ENCODE measurements at places on chromosomes 1 and 21.
A peak's percentile ranks its signal among the peaks of the same experiment; 100 is the strongest.

DNA sequence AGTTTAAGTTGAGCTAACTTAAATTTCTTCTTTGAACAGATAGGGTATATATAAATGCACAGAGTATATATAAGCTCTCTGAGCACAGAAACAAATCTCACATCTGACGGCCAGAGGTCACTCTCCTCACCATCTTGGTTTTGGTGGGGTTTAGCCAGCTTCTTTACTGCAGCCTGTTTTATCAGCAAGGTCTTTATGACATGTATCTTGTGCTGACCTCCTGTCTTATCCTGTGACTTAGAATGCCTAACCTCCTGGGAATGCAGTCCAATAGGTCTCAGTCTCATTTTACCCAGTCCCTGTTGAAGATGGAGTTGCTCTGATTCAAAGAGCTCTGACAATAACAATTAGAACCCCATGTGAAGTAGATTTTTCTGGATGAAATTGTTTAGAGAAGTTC, 1.6 kb upstream of the MOV10 start:
- DNase-seq: no peak

- no peak for DNase-seq
These were observed 69.6 kb upstream of the OLIG2 start for GRCh38 chr21:32956061-32956656.

DNA sequence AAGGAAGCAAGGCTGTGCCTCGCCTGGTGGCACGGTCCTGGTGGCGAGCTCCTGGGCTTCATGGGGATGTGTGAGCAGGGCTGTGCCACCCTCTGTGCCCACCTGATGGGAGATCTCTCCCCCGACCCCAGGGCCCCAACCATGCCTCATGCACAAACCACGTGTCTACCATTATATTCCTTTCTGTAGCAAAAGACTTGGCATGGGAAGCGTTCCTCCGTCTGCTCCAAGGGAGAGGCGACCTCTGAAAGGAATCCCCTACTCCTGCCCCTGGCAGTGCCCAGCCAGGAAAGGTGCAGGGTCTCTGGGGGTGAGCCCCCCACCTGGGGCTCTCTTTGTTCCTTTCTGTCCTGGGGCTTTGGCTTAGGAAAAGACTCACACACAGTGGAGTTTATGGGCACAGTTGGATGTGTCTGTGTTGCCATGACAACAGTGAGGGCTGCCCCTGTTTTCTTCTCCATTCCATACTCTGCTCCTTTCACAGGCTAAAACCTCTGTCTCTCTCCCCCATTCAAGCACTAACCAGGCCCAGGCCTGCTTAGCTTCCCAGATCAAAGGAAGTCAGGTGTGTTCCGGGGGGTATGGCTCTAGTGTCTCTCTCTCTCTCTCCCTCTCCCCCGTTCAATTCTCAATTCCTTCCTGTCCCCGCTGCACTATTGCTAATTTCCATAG, 21.4 kb upstream of the LRRN2 start:
- DNase-seq: no peak

DNA sequence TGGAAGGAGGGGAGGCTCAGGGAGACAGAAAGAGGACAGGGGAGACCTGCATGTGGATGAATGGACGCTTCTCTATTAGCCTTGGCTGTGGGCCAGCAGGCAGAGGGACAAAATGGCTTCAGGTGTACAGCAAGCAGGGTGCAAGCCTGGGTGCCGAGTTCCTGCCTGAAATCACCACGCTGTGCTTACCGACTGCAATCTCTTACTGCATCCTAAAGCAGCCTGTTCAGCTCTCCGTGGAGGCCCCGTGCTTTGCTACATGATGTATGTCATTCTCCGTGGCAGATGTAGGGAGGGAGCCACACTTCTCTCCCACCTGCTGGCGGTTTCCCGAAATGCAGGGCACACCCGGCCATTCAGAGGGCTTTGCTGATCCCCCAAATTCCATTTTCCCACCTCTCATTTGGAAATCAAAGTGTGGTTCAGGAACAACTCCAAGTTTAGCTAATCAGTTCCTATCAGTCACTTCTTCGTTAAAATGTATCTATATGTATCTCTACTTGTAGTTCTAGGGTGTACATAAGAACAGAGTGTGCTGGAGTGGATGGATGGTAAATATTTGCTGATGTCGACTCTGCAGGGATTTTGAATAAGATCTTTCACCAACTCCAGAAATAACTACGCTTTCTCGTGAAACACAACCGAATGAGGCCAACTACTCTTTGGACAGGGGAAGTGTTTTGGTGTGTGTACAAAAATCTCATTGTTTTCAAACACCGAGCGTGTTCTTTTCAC, 122.3 kb upstream of the BACE2 start:
- DNase-seq: no peak

GRCh38 chr1:155688324-155689080, at the start of gene YY1AP1:
YY1AP1 (minus strand) TSS chr1:155688774; CDS start chr1:155680436, 8,338 bp downstream.
- DNase-seq: peak; percentile 94

DNA sequence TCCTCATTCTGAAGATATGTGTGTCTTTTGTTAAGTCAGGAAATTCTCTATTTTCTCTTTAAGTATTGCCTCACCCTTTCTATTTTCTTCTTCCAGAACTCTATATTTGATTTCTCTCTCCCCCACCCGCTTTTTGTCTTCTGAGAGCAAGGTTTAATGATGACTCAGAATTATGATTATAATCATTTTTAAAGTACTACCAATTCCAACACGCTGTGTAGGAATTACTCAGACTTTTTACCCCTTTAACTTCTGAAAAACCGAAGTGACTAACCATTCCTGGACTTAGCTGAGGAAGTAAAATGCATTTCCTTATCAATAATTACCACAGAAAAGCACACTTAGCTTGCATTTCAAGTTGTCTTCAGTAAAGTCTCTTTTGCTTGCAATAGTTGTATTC, 20.8 kb upstream of the SCYL3 start:
- DNase-seq: no peak

- DNase-seq: no peak
These were observed 134.5 kb upstream of the PKN2 start for GRCh38 chr1:88549536-88549935.

DNA sequence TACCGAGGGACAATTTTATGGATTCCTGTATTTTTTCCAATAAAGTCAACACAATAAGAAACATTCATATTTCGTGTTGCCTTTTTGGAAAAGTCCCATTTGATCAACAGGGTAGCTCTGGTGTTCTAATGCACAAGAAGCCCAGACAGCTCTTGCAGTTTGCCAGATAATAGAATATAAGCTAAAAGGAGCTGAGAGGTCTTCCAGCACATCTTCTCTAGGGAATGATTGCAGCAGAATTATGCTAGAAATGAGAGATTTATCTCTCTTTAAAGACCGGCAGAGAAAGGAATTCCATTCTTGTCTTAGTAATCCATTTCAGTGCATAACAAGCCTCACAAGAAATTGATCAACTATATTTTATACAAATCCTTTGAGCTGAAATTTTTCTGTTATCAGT, 25.0 kb upstream of the DDX59 start:
- no peak for DNase-seq

DNA sequence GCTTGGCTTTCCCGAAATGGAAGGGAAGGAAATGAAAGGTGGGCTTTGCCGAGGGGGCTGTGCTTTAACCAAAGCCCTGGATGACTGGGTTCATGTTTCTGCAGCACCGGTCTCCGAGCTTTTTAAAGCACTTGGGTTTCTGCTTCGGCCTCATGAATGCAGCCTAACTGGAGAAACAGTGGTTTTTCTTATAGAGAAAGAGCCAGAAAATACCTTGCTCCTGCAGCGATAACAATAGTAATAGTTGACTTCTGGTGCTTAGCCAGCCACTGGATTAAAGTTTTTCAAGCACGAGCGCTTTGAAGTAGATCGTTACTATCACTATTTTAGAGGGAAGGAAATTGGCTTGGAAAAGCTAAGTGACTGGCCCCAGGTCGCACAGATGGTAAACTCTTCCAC, 500 bp upstream of the DOCK7 start:
- no peak for DNase-seq

DNA sequence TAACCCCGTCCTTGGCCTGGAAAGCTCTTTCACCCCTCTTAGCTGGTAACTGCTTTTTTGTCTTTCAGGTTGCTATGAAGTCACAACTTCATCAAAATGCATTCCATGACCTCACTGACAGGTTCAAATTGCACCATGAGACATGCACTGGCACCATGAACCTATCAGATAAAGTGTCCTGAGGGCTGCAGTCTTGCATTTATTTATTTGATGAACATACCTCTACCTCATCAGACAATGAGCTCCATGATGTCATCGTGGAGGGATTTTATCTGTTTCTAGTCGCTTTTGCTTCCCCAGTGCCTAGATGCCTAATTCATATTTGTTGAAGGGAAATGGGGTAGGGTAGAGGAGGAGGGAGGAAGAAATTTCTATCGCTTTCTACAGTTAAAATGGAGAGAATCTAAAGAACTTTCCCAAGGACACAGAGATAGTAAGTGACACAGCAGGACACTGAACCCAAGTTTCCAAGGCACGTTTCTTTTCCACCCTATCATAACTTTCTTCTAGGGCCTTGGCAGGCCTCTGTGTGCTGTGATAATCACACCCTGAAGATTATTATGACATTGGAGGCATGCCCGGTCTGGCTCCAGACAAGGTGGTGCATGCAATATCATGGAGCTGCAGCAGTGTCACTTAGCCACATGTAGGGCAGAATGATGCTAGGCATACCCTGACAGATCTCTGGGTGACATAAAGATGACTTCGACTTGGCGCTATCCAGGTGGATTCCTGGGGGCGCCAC, 69.5 kb downstream of the CD58 start:
- DNase-seq: no peak

DNA sequence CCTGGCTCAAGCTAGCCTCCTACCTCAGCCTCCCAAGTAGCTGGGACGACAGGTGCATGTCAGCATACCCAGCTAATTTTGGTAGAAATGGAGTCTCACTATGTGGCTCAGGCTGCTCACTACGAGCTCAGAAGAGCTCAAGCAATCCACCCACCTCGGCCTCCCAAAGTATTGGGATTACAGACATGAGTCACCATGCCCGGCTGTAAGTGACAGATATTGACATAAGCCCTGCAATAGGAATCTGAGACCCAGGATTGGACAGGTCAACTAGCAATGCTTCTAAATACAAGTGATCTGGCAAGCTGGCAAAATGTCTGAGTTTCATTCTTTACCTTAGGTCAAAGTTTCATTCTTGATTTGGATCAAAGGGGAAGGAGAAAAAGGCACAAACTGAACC, 40.5 kb upstream of the H6PD start:
- no peak for DNase-seq

- DNase-seq: no peak
These were observed 28.6 kb downstream of the IVNS1ABP start for GRCh38 chr1:185288435-185288834.

DNA sequence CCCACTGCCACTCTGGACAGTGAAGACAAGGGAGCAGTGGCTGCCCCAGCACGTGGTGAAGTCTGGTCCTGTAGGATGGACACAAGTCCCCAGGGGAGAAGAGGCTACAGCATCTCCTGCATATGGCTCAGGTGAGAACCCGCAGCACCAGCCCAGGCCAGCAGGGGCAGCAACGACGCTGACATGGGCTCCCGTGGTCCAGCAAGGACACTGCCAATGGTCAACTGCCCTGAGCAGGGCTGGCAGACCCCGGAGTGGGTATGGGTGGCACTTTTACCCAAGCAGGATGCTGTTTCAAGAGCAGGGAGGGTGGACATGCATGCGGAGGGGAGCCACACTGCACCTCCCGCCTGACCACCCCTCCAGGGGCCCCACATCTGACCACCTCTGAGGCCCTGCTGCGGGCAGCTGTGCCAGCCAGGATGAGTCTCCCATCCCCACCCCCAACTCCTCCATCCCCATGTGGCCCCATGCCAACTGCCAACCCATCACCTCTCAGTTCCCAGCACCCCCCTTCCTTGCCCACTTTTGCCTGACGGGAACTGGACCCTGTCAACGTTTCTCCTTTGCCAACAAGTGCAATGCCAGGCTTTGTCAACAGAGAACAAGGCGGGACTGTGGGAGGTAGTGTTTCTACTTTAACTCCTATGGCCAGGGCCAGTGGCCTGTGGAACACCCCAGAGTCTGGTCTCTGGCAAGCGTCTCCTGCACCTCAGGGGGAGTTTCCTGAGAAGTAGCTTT, 8.6 kb downstream of the MORN1 start:
- no peak for DNase-seq

DNA sequence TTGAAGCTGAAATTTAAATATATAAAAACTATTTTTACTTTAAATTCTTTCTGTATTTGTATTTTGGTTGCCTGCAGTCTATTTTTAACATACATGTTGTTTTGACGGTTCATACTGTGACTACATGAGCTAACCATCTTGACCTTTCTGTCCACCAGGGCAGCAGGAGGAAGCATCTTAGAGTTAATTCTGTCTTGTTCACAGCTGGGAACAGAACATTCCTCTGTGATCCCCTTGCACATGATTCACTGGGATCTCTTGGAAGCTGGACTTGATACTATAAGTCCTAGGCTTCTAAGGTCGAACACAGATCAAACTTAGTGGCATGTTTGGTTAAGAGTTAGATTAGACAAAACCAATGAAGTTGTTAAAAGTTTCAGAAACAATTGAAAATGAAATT, 99.7 kb downstream of the NFIA start:
- no peak for DNase-seq

- DNase-seq: no peak
These were observed 145.0 kb downstream of the RASAL2 start for GRCh38 chr1:178238722-178239510.

DNA sequence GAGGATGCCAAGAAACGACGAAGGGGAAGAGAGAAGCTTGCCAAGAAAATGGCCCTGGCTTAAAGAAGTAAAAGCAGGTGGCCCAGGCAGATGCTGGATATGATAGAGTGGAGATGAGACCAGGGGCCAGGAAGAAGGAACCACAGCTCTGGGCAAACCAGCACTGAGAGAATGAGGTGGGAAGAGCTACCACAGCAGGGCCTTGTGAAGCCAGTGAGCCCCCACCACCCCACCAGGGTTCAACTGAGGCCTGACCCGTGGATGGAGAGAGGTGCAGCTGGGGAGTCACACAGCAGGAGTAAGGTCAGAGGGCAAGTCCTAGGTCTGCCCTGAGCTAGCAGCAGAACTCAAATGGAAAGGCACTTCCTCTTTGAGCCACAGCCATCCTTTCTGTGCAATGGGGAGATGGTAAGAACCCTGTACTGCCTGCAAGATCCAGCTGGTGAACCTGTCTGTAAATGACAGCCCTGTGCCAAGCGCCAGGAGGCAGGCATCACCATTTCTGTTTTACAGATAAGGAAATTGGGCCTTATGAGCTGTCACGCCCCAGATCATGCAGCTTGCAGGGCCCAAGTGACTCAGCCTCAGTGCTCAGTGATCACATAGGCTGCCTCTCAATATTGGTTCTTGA, 8.5 kb downstream of the SH3BGRL3 start:
- DNase-seq: no peak

All from hypothalamus (tissue), 51 donors.